AG09309 (cell line): ENCODE measurements at places on chromosomes 7 and 10.

- DNase-seq, result no peak
These were observed 173.3 kb downstream of the ELFN1 start for GRCh38 chr7:1843271-1843861.

DNA sequence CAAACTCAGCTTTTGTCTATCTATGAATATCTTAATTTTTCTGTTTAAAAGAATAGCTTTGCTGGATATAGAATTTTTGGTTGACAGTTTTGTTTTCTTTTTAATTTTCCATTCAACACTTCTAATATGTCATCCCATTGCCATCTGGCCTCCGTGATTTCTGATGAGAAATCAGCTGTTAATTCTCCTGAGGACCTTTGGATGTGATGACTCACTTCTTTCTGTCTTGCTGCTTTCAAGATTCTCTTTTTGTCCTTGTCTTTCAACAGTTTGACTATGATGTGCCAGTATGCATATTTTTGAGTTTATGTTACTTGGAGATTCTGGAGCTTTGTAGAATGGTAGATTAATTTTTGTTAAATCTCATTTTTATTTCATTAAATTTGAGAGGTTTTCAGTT, 38.4 kb downstream of the ZNF518A start:
- DNase-seq, result no peak

DNA sequence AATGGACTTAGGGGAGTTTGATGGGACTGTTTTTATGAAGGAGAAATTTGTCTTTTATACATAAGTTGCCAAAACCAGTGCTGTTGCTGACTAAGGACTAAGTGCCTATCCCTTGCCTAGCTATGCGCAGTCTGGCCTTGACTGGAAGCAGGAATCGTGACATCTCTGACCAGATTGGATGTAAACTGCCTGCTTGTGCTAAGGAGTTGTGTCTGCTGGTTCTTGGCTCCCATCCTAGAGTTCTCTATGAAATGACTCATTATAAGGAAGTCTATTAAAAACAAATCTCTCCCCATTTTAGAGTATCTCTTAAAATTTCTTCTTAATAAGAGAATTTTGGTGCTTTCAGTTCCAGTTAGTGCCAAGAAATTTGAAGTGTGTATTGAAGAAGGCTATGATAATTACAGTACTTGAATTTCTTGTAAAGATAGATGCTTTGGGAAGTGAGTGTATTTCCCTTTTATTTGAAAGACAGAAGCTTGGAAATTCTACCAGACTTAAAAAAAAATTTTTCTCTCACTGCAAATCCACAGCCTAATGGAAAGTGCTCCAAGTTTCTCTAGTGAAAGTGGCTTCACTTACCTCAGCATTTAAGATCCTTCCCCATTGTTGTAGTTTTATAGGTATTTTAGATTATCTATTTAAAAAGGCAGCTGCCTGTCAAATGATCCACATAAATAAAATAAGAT, 77.6 kb downstream of the BICC1 start:
- peak; percentile 98 for DNase-seq

- DNase-seq, result no peak
These were observed 589 bp downstream of the LDB1 start for GRCh38 chr10:102119417-102120141.

GRCh38 chr7:49187543-49188268, 263.4 kb downstream of the CDC14C start:
- DNase-seq, result no peak

- no peak for DNase-seq
These were observed 504.2 kb upstream of the MBL2 start for GRCh38 chr10:53276797-53277196.

DNA sequence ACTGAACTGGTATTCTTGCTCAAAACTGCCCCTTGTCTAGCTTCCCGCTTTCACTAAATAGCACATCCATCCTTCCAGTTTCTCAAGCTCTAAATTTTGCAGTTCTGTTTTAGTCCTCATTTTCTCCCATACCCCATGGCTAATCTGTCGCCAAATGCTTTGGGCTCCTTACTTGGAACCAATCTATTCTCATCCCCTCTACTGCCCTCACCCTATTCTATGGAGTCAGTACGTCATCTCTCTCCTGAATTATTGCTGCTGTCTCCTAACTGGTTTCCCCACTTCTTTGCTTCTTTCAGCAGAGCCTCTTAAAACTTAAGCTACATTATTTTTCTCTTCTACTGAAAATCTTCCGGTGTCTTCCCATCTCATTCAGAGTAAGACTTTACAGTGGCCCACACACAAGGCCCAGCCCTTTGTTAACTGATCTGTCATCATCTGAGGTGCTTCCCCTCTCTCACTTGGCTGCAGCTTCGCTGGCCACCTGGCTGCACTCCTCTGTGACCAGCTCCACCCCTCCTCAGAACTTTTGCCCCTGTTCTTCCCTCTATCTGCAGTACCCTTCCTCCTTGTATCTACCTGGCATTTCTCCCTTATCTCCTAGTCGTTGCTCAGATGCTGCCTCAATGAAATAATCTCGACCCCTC, 9.9 kb downstream of the STARD3NL start:
- DNase-seq, result no peak

- no peak for DNase-seq
These were observed at the start of gene GSDME for GRCh38 chr7:24757353-24758275. Gene GSDME (minus strand): TSS chr7:24757464. CDS start chr7:24749774, 7,690 bp downstream.

- no peak for DNase-seq
These were observed 2.4 kb downstream of the EIF4H start for GRCh38 chr7:74176555-74176954.

- DNase-seq, result peak; percentile 11
These were observed 332.0 kb upstream of the FZD1 start for GRCh38 chr7:90931986-90932916.

DNA sequence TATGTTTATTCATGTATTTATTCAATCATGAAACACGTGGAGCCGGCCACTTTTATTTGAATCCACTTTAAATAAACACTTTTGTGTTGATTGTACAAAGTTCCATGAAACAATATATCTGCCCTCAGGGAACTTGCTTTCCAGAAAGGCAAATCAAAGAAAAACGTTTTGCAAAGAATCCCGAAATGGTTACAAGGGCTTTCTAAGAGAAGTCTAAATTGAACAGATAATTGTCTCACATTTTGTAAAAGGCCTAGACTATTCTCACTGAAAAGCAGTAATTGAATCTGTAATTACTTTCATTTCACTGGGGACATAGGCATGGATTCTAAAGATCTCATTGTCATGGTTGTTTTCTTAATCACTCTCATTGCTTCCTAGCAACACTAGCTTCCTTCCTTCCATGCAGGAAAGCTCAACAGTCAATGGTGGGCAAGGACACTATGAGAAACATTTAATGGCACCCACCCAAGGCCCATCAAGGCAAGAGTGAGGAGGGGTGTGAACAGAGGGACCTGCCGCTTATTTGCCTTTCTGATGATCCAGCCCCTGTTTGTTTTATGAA, 622.4 kb upstream of the C7orf33 start:
- no peak for DNase-seq

- DNase-seq, result peak; percentile 3
These were observed 36.6 kb downstream of the ATRNL1 start for GRCh38 chr10:115129752-115130151.

- DNase-seq, result no peak
These were observed 292.0 kb downstream of the WDR37 start for GRCh38 chr10:1347962-1348772.

GRCh38 chr10:62981096-62981495, 152.0 kb upstream of the NRBF2 start:
- no peak for DNase-seq

- DNase-seq, result no peak
These were observed 510.9 kb downstream of the ANKRD7 start for GRCh38 chr7:118735441-118735840.

GRCh38 chr10:84195044-84195830, 900 bp downstream of the CDHR1 start:
- no peak for DNase-seq

- peak; percentile 4 for DNase-seq
These were observed 29.8 kb upstream of the FGFR2 start for GRCh38 chr10:121627876-121628581.

DNA sequence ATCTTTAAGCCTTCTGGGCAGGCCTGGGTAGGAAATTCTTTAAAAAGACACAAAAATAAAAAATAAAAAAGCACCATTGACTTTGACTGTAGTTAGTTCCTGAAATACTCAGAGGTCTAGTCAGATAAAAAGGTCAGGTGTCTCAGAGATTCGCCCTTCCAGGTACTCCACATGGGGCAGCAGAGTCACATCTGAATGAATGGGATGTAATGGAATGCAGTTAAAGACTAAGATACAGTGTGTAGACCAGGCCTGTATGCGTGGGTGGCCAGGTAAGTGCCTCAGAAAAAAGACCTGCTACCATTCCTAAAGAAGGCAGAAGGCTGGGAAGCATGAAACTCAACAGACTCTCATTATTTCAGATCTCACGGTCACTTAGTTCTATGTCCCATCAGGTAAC, 68.6 kb upstream of the SEM1 start:
- no peak for DNase-seq

DNA sequence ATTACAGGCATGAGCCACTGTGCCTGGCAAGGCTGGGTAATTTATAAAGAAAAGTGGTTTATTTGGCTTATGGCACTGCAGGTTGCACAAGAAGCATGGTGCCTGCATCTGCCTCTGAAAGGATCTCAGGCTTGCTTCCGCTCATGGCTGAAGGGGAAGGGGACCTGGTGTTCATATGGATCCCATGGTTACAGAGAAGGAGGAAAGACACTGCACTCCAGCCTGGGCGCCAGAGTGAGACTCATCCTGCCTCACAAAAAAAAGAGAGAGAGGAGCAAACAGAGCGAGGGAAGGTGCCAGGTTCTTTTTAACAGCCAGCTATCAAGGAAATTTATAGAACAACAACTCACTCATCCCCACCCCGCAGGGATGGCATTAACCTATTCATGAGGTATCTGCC, 36.2 kb downstream of the HIP1 start:
- DNase-seq, result no peak

GRCh38 chr7:742791-743190, 15.7 kb upstream of the PRKAR1B start:
- no peak for DNase-seq

DNA sequence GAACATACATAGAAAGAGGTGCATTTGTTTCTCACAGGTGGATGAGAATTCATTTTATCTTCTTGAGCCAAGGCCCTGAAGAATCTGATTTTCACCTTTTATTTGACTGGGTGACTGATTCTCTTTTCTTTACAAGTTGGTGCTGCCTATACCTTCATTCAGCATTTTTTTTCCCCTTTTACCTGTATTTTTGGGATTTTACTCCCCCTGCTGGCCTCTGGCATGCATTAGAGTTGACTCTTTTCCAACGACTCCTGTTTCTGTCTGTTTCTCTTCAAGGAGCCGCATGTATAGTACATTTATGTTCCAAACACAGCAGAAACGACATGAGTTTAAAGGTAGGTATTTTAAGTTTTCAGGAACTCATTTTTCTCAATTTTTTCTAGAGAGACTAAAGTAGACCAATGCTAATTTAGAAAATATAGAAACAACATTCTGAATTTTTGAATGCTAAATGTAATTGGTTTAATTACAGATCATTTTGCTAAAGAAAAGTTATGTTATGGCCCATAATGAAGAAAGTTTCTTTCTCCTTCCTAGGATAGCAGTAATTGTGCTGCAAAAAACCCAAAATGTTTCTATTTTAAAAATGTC, 149.8 kb upstream of the HDAC9 start:
- DNase-seq, result no peak

DNA sequence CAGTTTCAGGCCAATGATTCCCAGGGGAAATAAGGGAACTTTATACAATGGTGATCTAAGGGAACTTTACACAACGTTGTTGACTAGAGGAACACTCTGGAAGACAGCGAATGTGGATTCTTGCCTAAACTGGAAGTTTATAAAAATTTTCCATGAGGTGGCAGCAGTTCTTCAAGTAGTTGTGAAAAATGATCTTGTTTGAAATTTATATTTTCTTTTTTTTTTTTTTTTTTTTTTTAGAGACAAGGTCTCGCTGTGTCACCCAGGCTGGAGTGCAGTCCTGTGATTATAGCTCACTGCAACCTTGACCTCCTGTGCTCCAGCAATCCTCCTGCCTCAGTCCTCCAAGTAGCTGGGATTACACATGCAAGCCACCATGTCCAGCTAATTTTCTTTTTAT, 32.1 kb upstream of the GTF2I start:
- peak; percentile 29 for DNase-seq

DNA sequence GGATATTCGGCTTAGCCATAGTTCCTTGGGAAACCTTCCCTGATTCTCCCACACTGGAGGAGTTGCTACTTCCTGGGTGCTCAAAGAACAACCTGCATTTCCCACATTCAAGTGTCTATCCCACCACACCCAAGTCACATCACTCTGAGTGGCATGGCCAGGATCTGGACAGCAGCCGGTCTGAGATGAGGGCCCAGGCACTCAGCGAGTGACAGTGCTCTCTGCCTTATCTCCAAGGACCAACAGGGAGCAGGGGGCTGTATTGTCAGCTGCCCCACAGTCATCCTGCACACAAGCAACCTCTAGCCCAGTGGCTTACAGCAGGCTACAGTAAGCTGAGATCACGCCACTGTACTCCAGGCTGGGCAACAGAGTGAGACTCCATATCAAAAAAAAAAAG, 16.1 kb upstream of the SLC18A3 start:
- DNase-seq, result no peak

GRCh38 chr7:139995017-139995915, 67.5 kb downstream of the PARP12 start:
- no peak for DNase-seq

GRCh38 chr7:27518561-27519350, 143.9 kb downstream of the HIBADH start:
- no peak for DNase-seq

- no peak for DNase-seq
These were observed 162.7 kb downstream of the PLCE1 start for GRCh38 chr10:94156453-94156852.
